ENCODE measurements at places on chromosomes 13 and 19. TPM values are rescaled to one million over a fixed set of nuclear protein-coding genes. Genes with fewer than 3 reads are reported as not detected.
A peak's percentile ranks its signal among the peaks of the same experiment; 100 is the strongest.

GRCh38 chr13:97189928-97190327, 32.2 kb upstream of the MBNL2 start:
- no peak for DNase-seq

The SAE1 gene
- 101 TPM for polyA plus RNA-seq

GRCh38 chr19:51122112-51122981, 2.4 kb upstream of the SIGLEC9 start:
- no peak for DNase-seq

The TMIGD2 gene
- 0.28 TPM for polyA plus RNA-seq

- no peak for DNase-seq
These were observed 24.2 kb downstream of the ZFR2 start for GRCh38 chr19:3844596-3844995.

The SBK2 gene
- not detected for polyA plus RNA-seq

The ZNF625 gene
- 16.4 TPM for polyA plus RNA-seq

DNA sequence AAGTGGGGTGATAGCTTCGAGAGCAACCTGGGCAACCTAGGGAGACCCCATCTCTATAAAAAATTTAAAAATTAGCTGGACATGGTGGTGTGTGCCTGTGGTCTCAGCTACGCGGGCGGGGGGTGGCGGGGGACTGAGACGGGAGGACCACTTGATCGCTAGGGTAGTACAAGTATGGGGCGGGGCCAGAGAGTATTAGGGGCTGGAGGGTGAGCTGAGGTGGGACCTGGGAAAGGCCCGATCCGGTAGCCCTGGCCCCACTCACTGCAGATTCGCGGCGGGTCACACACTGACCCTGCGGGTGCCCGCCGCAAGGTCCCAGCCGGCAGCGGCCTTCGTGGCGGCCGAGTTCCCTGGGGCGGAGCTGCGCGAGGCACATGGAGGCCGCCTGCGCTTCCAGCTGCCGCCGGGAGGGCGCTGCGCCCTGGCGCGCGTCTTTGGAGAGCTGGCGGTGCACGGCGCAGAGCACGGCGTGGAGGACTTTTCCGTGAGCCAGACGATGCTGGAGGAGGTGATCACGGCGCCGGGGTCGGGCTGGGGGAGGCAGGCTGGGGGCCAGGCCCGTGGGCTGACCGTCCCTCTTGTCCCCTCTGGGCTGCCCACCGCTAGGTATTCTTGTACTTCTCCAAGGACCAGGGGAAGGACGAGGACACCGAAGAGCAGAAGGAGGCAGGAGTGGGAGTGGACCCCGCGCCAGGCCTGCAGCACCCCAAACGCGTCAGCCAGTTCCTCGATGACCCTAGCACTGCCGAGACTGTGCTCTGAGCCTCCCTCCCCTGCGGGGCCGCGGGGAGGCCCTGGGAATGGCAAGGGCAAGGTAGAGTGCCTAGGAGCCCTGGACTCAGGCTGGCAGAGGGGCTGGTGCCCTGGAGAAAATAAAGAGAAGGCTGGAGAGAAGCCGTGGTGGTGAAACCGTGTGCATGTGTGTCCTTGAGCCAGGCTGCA, 2.0 kb upstream of the ARHGAP45 start:
- no peak for DNase-seq

- no peak for DNase-seq
These were observed 469.2 kb upstream of the PCDH20 start for GRCh38 chr13:61884830-61885229.

The RBM42 gene
- polyA plus RNA-seq, result 58.0 TPM

The KLK14 gene
- 0.17 TPM for polyA plus RNA-seq

- no peak for DNase-seq
These were observed 70.8 kb downstream of the LNX2 start for GRCh38 chr13:27549406-27549981.

GRCh38 chr19:42279902-42280814, 11.1 kb downstream of the CIC start:
- DNase-seq, result peak; percentile 90

- no peak for DNase-seq
These were observed 57.3 kb downstream of the IFT88 start for GRCh38 chr13:20624213-20624612.

The SYCN gene
- polyA plus RNA-seq, result not detected

DNA sequence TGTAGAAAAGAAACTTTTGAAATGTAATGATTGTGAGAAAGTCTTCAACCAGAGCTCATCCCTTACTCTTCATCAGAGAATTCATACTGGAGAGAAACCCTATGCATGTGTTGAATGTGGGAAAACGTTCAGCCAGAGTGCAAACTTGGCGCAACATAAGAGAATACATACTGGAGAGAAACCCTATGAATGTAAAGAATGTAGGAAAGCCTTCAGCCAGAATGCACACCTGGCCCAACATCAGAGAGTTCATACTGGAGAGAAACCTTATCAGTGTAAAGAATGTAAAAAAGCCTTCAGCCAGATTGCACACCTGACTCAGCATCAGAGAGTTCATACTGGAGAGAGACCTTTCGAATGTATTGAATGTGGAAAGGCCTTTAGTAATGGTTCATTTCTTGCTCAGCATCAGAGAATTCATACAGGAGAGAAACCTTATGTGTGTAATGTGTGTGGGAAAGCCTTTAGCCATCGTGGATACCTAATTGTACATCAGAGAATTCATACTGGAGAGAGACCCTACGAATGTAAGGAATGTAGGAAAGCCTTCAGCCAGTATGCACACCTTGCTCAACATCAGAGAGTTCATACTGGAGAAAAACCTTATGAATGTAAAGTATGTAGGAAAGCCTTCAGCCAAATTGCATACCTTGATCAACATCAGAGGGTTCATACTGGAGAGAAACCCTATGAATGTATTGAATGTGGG, 19.3 kb downstream of the ZNF583 start:
- no peak for DNase-seq

- DNase-seq, result no peak
These were observed 916.6 kb downstream of the DIAPH3 start for GRCh38 chr13:59247171-59247570.

DNA sequence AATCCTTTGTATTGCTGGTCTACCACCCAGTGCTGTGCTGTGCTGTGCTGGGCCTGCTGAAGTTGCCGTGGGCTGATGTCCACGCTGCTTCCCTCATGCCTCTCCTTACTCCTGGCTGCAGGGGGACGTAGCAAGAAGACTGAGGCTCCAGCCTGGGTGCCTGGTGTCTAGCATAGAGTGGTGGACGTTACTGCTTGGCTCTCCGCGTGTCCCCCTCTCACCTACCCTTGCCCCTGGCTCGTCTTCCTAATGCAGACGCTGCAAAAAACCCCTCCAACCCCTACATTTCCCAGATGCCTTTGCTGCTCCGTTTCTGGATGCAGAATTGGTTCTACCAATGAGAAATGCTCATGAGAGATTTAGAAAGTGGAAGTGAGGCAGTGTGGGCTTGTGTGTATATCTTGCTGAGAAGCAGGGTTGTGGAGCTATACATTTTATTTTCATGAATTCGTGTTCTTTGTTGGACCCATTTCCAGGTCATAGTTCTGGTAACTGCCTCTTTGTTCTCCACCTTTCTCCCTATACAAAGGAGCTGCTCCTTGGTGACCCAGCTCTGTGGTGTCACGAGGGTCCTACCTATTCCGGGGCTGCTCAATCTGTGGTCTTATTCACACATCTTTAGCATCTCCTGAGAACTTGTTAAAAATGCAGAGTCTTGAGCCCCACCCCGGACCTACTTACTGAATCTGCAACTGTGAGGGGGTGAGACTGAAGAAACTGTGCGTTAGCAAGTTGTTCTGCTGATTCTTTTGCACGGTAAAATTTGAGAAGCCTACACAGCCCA, 7.9 kb upstream of the DENND1C start:
- no peak for DNase-seq

DNA sequence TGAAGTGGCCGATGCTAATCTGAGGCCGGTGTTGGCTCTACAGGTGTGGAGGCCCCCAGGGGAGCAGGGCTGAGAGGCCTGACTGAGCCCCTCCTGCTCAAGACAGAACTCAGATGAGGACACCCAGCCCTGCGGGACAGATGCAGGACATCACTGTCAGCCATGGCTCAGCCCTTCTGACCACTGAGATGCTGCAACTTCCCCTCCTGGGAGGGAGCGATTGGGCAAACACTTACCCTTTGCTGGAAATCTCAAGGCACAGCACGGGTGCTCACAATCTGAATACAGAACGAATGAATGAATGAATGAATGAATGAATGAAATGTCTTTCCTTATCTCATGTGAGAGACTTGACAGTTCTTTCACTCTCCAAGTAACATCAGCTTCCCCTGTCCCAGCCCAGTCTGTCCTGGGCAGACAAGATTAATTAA, 3.5 kb upstream of the SIGLEC7 start:
- no peak for DNase-seq

DNA sequence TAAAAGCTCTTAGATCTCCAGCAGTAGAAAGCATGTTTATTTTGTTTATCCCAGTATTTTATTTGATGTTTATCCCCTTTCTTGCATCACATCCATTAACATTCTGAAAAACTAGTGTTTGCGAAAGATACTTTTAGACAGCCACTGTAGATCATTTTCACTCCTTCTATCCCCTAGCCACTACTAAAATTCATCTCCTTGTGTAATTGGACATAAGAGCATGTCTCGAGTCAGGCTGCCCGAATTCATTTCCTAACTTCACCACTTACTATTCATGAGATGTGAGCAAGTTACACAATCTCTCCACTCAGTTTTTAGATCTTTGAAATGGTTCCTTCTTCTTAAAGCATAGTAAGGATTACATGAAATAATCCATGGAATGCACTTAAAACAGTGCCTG, 514.0 kb downstream of the KLF5 start:
- no peak for DNase-seq

The ZNF829 gene
- polyA plus RNA-seq, result 7.5 TPM

- no peak for DNase-seq
These were observed 219.0 kb downstream of the COG6 start for GRCh38 chr13:39874331-39875053.

Data from left lung (tissue), 14 donors.